ENCODE measurements at places on chromosomes 6 and 20.
A peak's percentile ranks its signal among the peaks of the same experiment; 100 is the strongest.

GRCh38 chr20:7742479-7742878, 197.8 kb downstream of the HAO1 start:
- no peak for DNase-seq

DNA sequence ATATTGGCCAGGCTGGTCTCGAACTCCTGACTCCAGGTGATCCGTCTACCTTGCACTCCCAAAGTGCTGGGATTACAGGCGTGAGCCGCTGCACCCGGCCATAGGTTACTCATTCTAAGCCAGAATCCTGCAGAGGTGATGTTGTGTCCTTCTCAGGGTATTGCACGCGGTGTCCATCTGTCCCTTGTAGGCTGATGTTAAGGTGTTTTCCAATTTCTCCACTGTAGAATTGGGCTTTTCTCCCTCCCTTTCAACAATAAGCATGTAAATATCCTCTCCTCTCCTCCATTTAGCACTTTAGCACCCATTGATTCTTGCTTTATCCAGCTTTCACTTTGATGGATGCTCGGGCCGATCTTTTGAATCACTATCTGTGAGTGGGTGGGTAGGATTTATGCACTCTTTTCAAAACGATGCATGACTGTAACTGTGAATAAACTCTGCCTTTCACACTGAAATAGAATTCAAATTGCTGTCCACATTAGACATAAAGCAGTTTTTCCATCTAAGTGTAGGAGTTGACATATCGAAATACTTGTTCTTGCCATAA, 52.6 kb downstream of the ZBTB2 start:
- no peak for DNase-seq

DNA sequence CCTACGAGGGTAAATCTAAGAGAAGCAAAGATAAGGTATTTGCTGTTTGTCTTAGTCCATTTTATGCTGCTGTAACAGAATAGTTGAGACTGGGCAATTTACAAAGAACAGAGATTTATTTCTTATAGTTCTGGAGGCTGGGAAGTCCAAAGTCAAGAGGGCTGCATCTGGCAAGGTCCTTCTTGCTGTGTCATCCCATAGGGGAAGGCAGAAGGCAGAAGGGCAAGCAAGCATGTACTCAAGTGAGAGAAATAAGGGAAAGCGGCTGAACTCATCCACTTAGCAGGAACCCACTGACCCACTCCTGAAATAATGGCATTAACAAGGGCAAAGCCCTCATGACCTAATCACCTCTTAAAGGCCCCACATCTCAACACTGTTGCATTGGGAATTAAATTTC, 102.7 kb downstream of the AGPAT4 start:
- DNase-seq: no peak

- DNase-seq: peak; percentile 38
These were observed 79.8 kb downstream of the NFATC2 start for GRCh38 chr20:51462566-51463276.

DNA sequence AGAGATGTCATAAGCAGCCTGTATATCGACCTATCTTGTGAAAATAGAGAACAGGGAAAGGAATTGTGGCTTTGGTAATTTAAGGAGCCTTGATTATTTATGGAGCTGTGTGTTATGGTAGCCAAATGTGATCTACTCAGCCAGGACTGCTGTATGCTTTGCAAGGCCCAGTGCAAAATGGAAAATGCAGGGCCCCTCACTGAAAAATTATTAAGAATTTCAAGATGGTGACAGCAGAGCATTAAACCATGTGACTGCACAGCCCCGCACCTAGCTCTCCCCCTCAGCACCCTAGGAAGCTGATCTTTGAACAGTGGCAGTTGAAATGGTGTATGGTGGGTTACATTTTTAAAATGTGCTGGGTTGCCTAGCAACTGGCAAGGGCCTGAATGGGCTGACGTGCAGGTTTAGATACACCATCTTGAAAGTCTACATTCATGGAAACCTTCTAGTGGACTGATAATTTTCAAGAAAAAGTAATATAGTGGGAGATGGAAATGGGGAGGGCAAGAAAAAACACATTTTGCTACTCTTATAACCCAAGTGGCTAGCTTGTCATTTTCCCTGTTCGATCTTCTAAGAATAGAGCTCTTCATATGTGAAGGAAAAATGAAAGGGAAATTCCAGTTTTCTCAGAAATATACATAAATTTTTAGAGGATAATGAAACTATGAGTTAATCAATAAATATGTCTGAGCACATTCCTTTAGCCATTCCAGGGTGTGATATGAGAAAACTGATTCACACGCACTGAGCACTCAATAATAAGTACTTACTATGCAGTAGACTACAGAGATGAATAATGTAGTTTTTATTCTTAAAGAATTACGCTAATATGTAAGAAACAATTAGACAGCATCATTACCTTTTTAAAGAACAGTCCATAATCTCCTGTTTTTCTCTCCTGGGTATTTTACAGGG, 208.0 kb downstream of the ARHGAP18 start:
- no peak for DNase-seq

GRCh38 chr6:15527838-15528617, 134.8 kb downstream of the DTNBP1 start:
- no peak for DNase-seq

- no peak for DNase-seq
These were observed 39.7 kb downstream of the BCL2L1 start for GRCh38 chr20:31682927-31683326.

GRCh38 chr6:12119085-12119588, 107.0 kb downstream of the HIVEP1 start:
- no peak for DNase-seq

DNA sequence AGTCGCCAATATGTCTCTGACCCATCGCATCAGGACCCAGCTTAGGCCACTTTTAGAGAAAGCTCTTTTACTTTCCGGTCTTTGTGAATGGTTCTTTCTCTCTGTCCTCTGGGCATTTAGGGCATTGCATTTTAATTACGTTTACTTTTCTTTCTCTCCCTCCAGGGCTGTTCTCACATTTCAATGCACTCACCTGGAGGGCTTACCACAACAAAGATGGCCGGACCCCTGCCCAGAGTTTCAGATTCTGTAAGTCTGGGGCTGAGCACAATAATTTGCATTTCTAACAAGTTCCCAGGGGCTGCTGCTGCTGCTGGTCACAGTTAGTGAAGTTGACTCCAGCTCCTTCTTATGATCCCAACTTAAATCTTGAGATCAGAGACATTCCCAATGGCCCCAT, 3.0 kb downstream of the ANKRD66 start:
- no peak for DNase-seq

- no peak for DNase-seq
These were observed 136.3 kb downstream of the ZMYND8 start for GRCh38 chr20:47220161-47220582.

GRCh38 chr20:24141111-24141510, 152.5 kb upstream of the GGTLC1 start:
- no peak for DNase-seq

DNA sequence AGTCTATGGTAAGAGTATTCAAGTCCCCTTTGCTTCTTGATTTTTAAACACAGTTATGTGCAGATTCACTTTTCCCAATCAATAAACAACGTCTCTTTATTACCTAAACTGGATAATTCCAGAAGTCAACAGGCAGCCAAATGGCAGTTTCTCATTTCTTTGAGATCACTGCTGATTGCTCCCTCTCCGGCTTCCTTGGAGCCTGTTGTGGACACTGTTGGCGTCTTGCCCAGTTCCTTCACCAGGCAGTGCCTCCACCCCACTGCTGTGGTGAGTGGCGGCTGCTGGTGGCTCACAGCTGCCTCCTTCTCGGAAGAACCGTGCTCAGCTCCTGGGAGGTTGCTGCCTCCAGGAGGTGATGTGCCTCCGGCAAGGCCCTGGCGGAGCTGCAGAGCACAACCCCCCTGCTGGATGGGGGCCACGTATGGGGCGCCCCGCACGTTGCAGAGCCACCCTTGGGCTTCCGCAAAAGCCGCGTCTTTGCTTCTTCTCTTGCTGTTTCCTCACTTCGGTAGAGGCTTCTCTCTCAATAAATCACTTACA, 105.1 kb upstream of the CNKSR3 start:
- DNase-seq: no peak

DNA sequence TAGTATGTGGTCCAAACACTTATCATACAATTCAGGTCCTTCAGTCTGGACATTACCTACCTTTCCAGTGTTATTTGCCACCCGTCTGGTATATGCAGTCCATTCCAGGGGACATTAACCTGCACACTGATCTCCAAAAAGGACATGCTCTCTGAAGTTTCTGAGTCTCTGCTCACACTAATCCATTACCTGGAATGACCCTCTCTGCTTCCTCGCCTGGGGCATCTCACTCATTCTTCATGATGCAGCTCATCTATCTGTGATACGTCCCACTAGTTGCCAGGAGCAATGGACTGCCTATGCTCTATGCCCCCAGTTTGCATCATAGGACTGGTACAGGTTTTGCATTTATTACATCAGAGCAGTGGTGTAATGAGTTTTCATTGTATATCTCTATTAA, 5.9 kb upstream of the TUBB2B start:
- no peak for DNase-seq

DNA sequence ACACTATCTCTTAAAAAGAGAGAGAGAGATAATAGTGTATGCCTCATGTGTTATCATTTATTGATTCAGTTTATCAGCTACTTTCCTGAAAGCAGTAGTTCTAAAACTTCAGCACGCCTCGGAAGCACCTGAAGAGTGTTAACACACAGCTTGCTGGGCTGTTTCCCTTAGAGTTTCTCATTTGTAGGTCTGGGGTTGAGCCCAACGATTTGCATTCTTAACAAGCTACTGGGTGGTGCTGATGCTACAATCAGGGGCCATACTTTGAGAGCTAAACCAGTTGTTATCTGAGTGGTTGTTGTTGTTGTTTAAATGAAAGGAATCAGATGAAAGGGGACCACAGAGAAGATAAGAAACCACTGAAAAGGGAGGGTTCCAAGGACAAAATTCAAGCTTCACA, 32.6 kb downstream of the SIM1 start:
- no peak for DNase-seq

DNA sequence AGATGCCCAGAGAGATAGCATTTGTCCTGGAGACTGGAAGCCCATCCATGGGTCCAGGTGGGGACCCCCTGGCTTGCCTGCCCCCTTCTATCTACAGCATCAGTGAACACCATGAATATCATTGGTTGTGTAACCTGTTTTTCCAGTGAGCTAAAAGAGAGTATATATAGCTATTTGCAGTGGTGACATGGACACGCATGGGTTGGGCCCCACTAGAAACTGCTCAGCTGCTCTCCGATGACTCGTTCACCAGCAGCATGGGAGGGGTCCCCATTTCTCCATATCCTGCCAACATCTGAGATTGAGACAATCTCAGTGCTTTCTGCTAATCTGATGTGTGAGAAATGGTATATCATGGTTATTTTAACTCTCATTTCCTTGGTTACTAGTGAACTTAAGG, 4.0 kb upstream of the ZC3H12D start:
- DNase-seq: no peak

- no peak for DNase-seq
These were observed 370.7 kb downstream of the GJA1 start for GRCh38 chr6:121806116-121806515.

DNA sequence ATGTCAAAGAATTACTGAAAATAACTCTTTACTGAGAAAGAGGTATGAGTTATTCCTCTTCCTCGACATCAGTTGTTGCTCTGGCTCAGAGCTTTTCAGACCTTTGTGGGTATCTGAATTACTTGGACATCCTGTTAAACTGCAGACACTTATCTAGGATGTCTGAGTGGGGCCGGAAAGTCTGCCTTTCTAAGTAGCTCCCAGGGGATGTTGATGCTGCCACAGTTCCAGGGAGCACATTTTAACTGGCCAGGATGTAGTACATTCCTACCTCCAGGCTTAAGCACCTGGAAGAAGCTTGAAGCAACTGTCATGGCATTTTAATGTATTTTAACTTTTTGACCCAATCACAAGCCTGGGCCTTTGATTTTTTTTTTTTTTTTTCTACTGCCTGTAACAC, 265.8 kb upstream of the PLCB4 start:
- no peak for DNase-seq

DNA sequence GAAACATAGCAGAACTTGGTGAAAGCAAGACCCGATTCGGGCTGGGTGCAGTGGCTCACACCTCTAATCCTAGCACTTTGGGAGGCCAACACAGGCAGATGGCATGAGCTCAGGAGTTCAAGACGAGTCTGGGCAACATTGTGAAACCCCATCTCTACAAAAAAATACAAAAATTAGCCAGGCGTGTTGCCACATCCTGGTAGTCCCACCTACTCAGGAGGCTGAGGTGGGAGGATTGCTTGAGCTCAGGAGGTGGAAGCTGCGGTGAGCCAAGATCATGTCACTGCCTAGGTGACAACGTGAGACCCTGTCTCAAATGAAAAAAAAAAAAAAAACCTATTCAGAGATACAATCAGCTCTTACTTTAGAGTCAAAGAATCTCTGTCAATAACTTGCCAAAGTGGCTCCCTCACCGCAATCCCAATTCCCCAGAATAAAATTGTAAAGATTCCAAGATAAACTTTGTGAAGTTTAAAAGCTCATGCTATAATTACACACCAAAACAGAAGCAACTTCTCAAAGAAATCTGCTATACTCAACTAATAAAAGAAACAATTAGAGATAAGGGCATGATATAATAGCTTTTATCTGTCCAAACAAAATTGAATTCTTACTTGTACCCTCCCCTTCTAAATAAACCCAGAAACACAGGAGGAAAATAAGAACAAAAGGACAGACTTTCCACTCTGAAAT, 33.6 kb downstream of the CDK19 start:
- no peak for DNase-seq

DNA sequence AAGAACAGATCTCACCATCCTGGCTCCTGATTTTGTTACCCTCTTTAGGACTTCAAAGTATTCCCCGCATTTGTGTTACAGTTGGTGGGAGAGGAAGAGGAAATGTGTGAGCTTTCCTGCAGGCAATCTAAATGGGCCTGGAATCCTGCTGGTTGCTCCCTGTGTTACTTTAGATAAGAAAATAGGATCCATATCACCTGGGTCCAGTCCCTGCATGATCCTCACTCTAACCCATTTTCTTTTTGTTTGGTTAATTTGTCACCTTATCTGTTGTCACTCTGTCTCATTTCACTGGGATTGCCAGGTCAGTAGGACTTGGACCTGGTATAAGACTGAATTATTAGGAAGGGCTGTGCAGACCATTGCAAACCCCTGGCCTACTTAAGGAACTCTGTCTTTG, 175.9 kb upstream of the GJE1 start:
- DNase-seq: no peak

- DNase-seq: peak; percentile 40
These were observed 51.5 kb downstream of the CTCFL start for GRCh38 chr20:57473246-57474048.

- DNase-seq: no peak
These were observed 4.9 kb upstream of the RNF24 start for GRCh38 chr20:4020256-4020655.

DNA sequence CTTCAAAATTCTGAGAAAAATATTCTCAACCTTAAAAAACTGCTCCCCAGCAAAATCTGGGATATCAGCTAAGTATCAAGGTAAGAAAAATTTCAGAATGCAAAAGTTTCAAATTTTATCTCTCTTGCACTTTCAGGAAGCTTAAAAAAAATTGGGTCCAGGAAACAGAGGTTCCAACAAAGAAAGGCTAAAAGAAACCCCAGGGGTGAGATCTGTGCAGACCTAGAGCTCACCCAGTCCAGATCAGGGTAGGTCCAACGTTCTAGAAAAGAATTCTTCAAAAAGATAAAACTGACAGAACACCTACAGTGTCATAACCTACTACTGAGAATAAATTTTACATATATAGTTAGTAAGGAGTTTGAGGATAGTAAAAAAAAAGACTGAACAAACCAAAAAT, 23.5 kb downstream of the ILRUN start:
- no peak for DNase-seq

- DNase-seq: no peak
These were observed 140.7 kb upstream of the STXBP5 start for GRCh38 chr6:147063469-147064031.

Data from midbrain (tissue), 1 donor.